ENCODE measurements at places on chromosomes 1 and 21. TPM values are rescaled to one million over a fixed set of nuclear protein-coding genes. Genes with fewer than 3 reads are reported as not detected.
A peak's percentile ranks its signal among the peaks of the same experiment; 100 is the strongest.

The CCDC27 gene
- not detected for total RNA-seq

The GLUL gene
- total RNA-seq = 392 TPM

- no peak for DNase-seq
Observed at GRCh38 chr1:9816199-9816598, 7.6 kb downstream of the CLSTN1 start.

- DNase-seq = no peak
Observed at GRCh38 chr21:45998276-45998701, 16.7 kb downstream of the COL6A1 start.

GRCh38 chr1:178575611-178576361 lies 62.9 kb downstream of the TEX35 start:
- no peak for DNase-seq

The OR10K2 gene
- total RNA-seq = not detected

DNA sequence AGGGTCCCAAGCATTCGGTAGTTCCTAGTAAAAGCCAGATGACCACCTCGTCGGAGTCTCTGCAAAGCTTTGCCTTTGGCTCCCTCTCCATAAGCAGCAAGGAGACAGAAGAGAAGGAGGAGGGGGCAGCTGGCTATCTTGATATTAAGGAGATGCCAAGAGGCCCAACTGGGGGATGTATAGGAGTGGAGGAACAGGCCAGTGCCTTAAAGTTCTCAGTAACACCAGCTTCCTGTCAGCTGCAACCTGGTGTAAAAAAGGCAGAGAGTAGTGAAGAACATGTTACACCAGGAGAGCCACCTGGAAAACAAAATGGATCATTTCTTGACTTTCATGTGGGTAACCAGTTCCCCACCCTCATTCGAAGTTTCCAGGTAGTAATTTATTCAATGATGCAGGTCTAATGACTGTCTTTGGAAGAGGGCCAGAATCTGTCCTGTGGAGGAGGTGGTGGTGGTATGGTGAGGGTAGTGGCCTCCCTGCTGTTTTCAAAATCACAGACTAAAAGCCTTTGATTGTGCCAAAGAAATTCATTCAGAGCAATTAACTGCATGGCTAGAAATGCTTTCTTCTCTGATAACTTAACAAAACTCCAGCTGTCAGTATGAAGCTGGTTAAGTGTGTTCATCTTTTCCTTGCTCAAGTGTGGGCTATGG lies 27.3 kb downstream of the TMEM200B start:
- DNase-seq = no peak

DNA sequence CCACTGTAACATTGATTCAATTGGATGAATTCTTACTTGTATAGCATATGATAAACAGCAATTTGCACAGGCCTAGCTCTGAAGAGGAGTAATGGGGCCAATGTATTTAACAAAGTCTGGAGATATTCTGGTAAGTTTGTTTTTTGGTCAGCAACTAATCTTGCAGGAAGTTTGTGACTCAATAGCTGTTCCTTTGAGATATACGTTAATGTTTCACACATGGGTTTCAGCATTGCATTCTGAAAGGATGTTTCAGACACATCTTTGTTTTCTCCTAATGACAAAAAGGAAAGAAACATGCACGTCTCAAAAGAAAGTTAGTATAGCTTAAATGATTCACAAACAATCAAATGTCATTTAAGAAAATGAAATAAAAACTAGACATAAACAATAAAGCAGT lies 49.0 kb downstream of the LTN1 start:
- DNase-seq = no peak

The BRDT gene
- not detected for total RNA-seq

DNA sequence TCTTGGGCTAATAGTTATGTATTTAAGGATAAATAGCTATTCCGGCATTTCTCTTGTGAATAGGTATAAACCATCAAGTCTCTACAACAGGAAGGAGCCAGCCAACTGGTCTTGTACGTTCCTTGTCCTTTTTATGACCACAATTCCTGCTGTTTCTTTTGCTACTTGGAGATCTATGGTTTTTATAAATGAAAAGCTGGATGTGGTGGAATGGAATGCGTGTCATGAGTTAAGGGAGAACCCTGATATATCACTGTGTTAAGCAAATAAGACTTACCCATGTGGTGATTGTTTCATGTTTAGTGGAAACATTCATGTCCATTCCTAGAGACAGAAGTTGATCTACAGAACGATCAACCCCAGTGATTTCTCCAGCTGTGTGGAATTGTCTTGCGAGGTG lies 282.1 kb downstream of the RPS6KC1 start:
- no peak for DNase-seq

DNA sequence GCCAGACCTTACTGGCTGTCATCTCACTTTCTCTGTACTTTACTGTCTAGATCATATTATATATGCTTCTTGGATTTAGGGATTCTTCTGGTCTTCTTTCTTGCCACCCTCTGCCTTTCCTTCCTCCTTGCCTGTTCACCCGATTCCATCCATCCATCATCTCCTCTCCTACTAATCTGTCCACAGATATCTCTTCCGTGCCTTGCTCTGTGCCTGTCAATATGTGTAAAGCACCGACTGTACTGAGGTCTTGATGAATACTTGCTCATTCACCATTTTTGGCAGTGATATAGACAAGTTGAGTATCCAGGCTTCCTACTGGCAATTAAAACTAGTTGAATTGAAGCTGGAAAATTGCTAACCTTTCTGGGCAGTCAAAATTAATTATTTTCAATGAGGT lies 8.1 kb downstream of the FMN2 start:
- no peak for DNase-seq

The FCRL1 gene
- total RNA-seq = 0.18 TPM

DNA sequence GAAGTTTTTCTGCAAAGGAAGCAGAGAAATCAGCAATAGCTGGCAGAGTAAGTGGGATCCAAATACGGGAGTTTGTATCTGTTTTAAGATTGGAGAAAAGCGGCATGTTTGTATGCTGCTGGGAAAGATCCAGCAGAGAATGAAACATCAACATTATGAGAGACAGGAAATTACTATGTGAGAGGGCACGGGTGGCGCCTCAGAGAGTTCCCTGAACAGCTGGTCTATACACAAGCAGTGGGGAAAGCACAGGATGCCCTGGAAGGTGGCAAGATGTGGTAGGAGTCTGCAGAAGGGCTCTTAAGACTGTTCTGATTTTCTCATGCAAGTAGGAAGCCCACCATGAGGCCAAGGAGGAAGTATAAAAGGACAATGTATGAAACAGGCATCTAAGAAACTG lies 130.4 kb downstream of the RERE start:
- no peak for DNase-seq

DNA sequence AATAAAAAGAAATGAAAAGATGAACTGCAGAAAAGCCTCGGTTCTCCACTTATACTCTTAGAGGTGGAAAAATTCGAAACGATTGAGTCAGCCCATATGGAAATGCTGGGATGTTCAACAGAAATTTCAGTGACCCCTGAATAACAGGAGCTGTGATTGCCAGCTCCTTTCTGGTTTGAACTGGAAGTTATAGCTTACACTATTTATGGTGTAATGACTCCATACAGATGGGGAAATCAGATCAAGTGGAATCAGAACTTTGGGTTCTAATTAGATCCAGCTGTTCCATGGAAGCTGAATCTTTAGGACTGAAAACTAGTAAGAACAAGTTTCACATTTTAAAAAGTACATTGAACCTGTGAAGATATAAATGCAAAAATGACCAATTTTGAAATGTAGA lies 569.3 kb upstream of the ZRANB2 start:
- DNase-seq = no peak

GRCh38 chr1:201930137-201930536 lies 16.2 kb downstream of the LMOD1 start:
- no peak for DNase-seq

The USP21 gene
- 15.5 TPM for total RNA-seq

DNA sequence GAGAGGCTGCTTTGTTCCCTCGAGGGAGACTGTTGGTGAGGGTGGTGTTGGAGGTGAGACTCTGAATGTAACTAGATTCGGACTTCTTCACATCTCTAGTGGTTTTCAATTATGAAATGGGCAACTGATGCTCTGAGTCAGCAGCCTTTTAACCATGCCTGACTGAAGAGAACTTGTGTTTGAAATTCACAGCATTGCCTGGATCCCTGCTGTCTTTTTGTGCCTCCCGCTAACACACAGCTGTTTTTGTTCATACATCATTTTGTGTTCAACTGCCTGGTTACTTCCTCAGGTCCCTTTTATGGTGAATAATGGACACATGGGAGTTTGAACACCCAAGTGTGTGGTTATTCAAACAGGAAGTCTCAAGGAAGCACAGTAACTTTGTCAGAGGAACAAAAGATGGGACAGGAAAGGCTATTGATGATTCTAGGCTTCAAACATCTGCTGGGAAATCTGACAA lies 16.8 kb downstream of the LAMC1 start:
- no peak for DNase-seq

The DNASE2B gene
- total RNA-seq = not detected

- DNase-seq = peak; percentile 67
Observed at GRCh38 chr21:36125512-36126207, 9.2 kb upstream of the CBR3 start.

DNA sequence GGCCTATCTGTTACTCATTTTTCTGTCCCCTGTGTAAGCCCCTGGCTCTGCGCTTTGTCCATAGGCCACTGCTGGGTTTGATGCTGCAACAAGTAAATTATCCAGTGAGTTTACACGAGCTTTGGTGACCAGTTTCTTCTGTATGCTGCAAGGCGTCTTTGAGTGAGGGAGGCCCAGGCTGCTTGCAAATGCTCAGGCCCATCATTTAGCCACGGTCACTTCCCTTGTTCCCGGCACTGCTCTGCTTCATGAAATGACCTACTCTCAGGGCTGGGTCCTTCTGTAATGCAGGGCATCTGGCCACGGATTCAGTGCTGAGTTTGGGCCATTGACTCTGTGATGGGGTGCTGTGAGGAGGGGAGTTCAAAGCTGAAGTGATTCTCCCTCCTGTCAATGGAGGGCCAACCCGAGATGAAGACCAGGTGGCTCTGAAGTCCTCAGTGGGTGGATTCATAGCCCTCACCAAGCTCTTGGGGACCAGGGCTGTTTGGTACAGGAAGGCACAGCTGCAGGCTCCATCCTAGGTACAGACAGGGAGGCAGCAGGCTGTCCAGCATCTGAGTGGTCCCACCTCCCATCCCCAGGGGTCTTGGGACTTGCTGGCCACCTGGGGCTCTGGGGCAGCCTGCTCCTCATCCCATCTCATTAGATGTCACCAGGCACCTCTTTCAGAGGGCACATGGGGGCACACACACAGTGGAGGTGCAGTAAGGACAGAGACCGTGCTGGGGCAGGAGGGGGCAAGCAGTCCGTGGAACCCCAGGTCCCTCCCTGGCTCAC lies 21.7 kb downstream of the LHX4 start:
- DNase-seq = no peak

DNA sequence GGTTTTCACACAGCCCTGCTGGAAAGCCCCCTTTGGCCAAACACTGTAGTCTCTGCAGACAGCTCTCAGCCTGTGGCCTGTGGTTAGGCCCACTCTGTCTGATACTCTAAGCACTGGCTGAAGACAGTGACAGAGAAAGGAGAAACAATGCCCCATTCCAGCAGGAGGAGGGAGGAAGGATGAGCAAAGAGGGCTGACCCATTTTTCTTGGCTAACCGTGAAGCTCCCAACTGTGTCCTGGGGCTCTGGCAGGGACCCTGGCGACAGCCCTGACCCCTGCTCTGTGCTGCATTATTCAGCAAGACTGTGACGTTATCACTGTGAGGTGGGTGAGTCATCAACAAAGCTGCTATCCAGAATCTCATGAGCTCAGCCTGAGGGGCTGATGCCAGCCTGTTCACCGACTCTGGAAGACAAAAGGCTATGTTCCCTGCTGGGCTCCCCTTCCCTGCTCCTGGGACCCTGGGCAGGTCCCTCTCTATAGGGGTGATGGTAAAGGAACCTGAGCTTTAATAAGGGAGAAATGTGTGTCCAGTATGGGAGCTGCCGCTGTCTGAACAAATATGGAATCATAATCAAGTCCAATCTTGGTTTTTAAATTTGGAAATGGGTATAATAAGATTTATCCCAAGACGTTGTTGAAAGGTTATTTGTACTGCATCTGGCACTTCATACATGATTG lies 107.0 kb downstream of the RHOU start:
- no peak for DNase-seq

- DNase-seq = no peak
Observed at GRCh38 chr1:36919491-36920145, 114.7 kb downstream of the GRIK3 start.

All from cerebellum (tissue), 4 donors.